ENCODE measurements at places on chromosomes 11 and 22.

- peak; percentile 58 for DNase-seq
Observed at GRCh38 chr11:114180301-114181055, 115.7 kb upstream of the NNMT start.

GRCh38 chr11:3859373-3859881 lies 4.0 kb downstream of the STIM1 start:
- no peak for DNase-seq

DNA sequence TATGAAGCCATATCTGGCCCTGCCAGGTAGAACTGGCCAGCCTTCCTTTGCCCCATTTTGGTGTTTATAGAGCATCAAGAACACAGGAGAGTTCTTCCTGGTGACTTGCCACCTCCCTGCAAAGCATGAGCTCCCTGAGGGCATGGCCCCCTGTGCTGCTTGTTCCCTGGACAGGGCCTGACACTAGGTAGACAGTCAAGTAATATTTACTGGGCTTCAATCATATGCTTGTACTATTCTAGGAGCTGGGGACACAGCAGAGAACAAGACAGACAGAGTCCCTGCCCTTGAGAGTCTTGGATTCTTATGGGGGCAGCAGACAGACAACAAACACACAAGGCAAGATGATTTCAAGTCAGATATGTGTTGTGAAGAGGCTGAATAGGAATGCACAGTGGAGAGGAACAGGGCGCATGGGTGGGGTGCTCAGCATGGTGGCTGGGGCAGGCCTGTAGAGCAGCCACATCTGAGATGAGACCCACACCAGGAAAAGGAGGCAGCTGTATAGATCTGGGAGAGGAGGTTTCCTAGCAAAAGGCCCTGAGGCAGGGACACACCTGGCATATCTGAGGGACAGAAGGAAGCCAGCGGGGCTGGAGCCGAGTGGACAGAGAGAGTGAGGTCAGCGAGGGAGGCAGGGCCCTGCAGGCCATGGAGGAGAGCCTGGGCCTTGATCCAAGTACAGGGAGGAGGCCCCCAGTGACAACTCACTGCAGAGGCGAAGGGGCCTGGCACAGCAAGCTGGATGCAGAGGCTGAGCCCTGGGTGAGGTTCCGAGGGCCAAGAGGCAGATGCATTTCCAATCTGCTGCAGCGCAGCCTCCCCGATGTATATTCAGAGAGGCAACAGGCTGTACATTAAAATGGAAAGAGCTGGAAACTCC lies 10.2 kb upstream of the CBX6 start:
- no peak for DNase-seq

GRCh38 chr11:35227576-35228327 lies 88.8 kb downstream of the CD44 start:
- DNase-seq = no peak

GRCh38 chr11:57778318-57779037 lies 16.9 kb downstream of the CTNND1 start:
- peak; percentile 99 for DNase-seq

GRCh38 chr11:9799886-9800285 lies 136.0 kb downstream of the SWAP70 start:
- no peak for DNase-seq

DNA sequence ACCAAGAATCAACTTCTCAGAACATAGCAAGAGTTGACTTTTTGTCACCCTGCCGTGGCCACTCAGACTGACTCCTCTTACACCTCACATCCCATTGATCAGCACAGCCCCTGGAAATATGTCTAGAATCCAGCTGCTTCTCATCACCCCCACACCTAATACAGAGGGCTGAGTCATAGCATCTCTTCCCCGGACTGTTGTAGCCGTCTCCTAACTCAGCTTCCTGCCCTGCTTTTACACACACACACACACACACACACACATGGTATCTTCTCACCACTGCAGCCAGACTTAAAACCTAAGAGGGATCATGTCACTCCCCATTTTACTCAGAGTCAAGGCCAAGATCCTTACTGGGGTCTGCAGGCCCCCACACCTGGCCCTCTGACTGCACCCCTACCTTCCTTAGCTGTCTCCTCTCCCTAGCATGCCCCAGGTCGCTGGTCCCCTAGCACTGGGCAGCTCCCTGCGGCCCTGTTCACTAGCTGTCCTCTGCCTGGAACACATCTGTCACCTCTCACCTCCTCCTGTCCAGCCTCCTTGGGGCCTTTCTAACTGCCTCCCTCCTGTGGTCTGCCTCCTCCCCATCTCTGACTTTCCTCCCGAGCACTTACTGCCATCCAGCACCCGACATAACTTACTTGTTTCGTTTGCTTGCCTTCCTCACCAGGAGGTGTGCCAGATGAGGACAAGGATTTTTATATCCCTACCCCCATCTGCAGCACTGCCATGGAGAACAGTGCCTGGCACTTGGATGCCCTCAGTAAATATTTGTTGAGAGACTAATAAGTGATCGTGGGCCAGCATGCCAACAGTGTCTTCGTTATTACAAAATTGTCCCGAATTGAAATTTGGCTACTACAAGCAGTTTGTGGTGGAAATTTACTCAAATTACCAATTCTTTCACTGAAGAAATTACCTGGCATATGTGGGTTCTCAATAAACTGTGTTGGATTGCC lies 61.9 kb downstream of the BMAL1 start:
- peak; percentile 93 for DNase-seq

DNA sequence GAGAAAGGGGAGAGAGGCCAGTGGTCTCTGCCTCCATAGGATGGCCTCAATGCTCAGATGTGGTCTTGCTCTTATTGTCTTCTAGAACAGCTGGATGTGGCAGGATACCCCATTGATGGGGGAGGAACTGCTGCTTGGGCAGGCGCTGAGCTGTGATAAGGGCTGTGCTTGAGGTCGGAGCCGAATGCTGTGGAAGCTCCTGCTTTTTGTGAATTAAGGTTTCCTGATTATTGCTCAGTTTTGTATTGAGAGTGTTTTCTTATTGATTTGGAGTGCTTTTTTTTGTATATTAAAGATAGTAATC lies 57.2 kb downstream of the CABIN1 start:
- DNase-seq = no peak

DNA sequence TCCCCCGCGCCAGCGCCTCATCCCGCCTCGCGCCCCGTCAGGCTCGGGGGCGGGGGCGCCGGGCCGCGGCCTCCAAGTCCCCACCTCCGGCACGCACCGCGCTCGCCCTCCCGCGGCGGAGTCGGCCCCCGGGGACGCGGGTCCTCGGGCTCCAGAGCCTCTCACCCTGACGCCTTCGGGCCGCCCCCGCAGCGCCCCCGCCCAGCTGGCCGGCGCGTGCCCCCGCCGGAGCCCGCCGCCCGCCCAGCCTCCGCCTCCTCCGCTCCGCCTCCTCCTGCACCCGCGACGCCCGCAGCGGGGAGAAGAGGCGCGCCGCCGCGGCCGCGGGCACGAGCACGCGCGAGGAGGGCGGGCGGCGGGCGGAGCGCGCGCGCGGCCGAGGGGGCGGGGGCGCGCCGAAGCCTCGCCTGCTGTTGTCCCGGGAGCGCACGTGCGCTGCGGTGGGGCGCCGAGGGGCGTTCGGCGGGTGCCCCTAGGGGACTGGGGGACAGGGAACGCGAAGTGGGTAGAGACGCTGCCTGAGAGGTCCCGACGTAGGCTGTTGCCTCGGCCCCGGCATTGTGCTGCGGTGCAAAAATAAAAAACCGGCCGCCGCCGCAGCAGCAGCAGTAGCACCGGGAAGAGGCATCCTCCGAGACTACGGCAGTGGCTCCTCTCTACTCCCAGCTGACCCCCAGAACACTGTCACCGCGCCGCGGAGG lies 87.4 kb upstream of the ARHGAP32 start:
- DNase-seq = peak; percentile 93

DNA sequence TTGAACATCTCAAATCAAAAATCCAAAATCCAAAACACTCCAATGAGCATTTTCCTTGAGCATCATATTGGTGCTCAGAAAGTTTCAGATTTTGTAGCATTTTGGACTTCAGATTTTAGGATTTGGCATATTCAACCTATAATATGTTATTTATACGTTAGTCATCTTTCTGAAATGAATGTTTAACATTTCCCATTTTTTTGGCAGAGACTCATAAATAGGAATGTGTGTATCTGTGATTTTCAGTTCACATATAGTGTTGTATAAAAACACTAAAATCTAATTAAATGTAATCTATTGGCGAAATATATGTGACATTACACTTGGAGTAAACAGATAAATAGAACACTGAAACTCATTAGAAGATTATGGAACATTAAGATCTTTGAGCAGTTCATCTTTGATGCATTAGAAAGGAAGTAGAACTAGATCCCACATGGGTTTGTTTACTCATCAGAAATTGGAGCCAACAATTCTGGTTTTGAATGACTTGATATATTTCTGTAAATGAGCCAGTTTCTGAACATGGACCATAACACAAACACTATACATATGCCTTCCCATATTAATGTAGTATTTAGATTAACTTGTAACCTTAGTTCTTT lies 153.1 kb downstream of the UVRAG start:
- no peak for DNase-seq

DNA sequence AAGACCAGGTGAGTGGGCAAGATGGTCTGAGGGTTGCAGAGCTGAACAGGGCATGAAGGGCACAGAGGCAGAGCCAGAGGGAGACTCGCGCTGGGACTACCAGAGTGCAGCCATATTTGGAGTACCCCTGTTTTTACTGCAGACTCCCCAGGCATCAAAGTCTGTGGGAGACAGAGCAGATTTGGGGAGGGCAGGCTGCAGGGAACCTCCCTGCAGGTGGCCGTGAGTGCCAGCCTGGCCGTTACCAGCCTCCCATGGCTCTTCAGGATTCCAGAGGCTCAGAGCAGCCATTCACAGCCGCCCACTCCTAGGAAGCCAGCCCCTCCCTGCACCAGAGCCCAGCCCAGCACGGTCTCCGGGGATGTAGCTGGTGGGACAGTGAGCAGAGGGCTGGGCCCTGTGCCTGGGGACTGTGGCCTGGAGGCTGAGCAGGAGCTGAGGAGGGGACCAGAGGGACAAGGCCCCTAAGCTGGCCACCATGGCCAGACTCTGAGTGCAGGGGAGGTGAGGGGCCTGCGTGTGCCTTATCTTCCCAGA lies at the start of gene SEPTIN3:
SEPTIN3 (plus strand) TSS at position 334 of the 537 bp plus-strand sequence. CDS start 2,050 bp downstream, outside the sequence.
- DNase-seq = no peak

- no peak for DNase-seq
Observed at GRCh38 chr11:77003963-77004362, 30.2 kb upstream of the B3GNT6 start.

Measured in islet precursor cell (in vitro differentiated cells).